AG10803 (cell line): ENCODE measurements at places on chromosomes 6 and 20.

GRCh38 chr6:168210239-168211105 is 109.1 kb downstream of the DACT2 start:
- DNase-seq = no peak

DNA sequence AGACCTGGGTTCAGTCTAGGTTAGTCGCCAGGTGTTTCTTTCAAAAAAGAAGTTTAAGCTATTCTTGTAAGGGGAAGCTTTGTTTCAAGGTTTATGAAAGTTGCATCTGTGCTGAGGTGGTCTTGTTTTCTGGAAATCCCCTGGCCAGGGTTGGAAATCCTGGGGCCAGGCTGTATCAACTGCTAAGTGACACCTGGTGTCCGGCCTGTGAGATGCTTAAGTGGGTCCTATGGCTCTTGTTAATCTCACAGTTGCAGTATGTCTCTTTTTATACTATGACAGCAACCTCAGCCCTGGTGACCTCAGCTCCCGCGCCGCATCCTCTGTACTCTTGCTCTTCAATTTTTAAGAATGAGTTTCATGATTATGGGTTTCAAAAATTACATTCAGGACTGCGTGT is 72.0 kb downstream of the CHMP4B start:
- no peak for DNase-seq

- DNase-seq = peak; percentile 15
Observed at GRCh38 chr6:170542031-170542719, 10.9 kb downstream of the PSMB1 start.

DNA sequence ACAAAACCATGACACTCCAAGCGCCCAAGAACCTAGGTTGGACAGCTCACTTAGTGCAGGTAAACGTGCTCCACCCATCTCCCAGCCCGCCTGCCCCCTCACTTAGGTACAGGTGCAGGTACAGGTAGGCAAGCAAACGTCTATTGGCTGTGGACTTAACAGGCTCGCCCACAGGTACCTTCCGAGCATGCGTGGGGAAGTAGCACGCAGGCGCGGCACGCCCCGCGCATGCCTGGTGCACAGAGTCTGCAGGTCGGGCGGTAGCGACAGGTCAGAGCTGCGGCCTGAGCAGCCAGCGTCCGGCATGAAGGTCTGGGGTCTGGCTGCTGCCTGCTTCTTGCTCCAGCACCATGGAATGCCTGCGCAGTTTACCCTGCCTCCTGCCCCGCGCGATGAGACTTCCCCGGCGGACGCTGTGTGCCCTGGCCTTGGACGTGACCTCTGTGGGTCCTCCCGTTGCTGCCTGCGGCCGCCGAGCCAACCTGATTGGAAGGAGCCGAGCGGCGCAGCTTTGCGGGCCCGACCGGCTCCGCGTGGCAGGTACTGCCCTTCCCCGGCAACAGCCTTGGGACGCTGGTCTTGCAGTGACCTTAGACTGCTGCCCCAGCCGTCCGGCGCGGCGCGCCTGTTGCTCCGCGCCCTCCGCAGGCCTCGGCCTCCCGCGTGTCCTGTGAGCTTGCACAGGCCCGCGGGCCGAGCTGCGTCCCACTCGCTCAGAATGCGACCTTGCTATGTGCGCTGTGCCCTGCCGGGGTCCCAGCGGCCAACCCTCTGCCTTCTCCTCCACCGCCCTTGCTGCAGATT is at the start of gene MRS2:
Gene MRS2 (plus strand): TSS at position 240 of the 804 bp plus-strand sequence. CDS start 111 bp downstream, at position 351.
- peak; percentile 68 for DNase-seq

DNA sequence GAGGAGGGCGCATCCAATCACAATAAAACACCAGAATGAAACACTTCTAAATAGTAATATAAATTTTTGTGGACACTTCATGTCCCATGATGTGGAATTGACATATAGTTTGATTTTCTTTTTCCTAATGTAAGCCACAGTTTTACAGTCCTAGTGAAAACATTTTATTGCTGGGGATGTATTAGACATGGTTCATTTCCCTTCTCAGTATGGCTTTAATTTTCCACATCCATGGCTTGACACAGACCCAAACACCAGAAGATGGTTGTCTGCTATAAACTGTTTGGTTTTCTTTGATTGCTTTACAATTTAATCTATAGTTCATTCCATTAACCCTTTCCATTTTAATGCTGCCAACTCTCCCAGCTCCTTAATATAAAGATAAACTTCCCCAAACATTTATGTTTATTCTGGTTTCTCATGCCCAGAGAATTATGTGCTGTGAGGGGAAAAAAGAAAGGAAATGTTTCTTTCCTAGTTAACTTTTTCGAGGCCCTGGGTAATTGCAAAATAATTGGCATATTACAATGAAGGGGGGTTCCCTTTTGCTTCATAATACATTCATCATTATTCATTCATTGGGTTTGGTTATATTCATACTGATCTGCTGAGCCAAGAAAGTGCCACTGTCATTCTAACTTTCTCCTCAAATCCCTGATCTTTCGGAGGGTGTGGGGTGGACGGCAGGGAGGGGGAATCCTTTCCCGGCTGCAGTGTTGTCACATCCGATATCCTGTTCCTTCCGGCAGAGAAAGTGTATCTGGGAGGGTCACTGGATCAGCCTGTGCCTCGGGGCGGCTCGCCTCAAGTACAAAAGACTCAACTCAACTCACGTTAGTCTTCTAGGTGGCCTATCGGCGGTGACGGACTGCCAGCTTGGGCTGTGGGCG is 127.6 kb upstream of the TFAP2D start:
- no peak for DNase-seq

- DNase-seq = peak; percentile 29
Observed at GRCh38 chr6:133761706-133762105, 127.2 kb upstream of the TCF21 start.

- DNase-seq = no peak
Observed at GRCh38 chr20:50089140-50089786, 23.7 kb downstream of the UBE2V1 start.

- DNase-seq = peak; percentile 92
Observed at GRCh38 chr6:12572896-12573827, 143.4 kb upstream of the PHACTR1 start.

- DNase-seq = no peak
Observed at GRCh38 chr6:12582421-12583110, 134.0 kb upstream of the PHACTR1 start.

DNA sequence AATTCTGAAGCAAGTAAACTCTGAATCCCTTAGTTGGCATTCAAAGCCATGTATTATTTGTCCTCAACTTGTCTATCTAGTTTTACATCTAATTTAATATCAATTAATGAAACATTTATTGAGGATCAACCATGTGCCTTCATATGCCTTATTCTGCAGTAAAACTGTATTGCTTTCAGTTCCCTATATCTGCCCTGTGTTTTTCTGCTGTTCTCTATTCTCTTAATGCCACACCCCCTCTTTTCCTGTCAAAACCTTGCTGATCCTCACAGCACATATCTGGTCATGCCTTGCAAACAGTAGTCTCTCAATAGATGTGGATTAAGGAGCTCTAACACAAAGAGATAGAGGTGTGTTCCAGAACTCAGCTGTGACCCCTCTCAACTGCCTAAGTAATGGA is 2.0 kb downstream of the FIG4 start:
- DNase-seq = no peak

GRCh38 chr6:118708744-118709143 is 57.4 kb upstream of the CEP85L start:
- DNase-seq = peak; percentile 78

DNA sequence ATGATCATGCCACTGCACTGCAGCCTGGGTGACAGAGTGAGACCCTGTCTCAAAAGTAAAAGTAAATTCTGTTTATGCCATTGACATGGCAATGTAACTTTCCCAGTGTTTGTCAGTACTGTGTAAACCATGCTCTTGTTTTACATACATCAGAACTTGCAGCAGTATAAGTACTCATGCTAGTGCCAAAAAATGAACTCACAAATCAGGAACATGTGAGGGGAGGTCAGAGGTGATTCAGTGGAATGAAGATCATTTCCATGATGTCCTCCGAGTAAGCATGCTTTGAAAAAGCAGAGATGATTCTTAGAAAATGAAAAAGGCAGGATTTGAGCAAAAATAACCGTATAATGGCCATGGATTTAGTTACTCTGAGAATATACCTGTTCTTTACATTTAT is 81.9 kb downstream of the ANKS1A start:
- DNase-seq = peak; percentile 78

DNA sequence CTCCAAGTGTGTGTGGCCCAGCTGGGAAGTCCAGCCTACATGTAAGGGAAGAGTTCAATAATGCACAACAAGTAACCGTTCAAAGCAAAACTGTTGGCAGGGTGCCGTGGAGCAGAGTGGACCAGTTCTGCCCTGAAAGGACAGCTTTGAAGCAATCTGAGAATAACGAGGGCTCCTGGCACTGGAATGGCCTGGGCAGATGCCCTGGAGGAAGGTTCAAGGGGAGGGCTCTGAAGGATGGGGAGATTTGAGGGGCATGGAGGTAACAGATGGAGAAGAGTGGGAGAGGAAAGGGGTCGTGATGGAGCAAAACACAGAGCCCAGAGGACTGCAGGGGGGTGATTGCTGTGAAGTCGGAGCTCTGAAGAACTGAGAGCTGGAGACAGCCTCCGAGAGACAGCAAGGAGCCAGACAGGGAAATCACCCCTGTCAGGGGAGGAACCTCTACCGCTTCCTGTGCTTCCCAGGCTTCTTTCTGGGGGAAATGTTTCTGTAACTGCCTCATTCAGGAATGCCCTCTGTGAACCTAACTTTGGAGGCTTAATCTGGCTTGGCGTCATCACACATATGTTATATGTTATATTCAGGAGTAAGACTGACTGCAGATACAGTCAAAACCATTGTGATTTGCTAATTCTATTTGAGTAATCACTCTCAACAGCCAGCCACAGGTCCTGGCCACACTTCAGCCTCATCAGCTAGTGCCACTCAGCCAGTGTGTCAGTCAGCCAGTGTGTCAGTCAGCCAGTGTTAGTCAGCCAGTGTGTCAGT is 41.2 kb downstream of the ZC3H12D start:
- DNase-seq = peak; percentile 49

GRCh38 chr6:1321738-1322137 is 9.8 kb downstream of the FOXQ1 start:
- peak; percentile 90 for DNase-seq

- no peak for DNase-seq
Observed at GRCh38 chr20:60869087-60869486, 383.0 kb upstream of the CDH4 start.

DNA sequence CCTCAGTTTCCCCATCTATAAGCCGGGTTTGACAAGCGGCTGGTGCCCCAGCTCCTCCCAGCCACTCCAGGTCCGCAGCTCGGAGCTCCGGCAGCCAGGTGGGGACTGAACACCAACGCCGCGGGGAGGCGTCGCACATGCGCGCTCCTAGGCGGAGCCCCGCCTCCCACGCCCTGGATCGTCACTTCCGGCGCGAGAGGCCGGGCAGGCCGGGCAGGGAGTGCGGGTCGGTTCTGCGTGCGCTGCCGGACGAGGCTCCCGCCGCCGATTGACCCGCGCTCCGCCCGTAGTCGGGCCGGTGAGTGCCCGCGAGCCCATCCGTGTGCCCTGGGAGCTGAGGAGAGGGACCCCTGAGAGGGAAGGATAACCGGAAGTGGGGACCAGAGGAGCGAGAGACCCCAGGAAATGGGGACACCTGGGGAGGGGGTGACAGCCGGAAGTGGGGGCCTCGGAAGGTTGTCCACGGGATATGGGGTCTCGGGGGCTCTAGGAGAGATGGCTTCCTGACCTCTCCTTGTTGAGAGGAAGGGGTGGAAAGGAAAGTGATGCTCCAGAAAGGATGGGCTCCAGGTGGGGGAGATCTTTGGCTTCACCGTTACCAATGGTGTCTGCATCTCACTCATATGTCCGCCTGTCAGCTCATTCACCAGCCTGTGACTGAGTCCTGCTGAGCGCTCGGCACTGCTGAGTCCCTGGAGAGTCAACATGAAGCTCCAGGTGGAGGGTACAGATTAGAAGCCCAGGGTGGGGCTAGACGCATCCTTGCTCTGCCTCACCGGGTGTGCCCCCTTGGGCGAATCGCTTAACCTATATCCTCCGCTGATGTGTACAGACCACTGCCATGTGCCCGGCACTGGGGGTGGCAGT is at the start of gene TTPAL:
Gene TTPAL (plus strand): TSS at position 181 of the 867 bp plus-strand sequence. CDS start 4,126 bp downstream, outside the sequence.
- peak; percentile 73 for DNase-seq

DNA sequence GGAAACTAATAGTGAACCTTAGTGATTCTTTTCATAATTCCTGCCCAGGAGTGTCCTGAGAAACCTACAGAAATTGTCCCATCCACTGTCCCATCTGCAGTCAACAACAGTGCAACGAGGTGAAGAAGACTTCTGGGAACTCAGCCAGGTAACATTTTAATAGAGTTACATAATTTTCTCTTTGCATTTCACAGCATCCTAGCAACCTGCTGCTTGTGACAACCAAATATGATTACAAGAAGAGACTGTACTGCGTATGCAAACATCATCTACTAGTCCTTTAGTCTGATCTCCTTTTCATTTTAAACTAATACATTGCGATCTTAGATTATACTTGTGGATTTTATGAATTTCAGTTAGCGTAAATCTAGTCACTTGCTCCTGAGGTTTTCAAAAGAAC is 951.6 kb downstream of the TFAP2A start:
- DNase-seq = peak; percentile 42

DNA sequence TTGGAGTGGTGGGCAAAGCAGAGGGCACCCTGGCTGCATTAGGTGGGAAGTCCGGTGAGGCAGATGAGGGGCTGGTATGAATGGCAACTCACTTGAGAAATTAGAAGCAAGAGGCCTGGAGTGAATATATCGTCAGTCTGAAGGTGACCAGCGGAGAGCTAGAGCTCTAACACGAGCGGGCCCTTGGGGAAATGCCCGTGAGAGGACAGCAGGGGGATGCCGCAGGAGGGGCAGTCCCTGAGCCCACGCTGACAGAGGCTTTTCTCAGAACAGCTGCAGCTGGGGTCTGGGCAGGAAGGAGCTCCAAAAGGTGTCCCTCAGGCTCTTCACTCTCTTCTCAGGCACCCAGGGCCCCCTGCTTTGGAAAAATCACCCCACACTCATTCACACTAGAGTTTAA is 32.0 kb upstream of the CD93 start:
- DNase-seq = no peak

- DNase-seq = no peak
Observed at GRCh38 chr6:41724228-41724580, 11.2 kb downstream of the TFEB start.

DNA sequence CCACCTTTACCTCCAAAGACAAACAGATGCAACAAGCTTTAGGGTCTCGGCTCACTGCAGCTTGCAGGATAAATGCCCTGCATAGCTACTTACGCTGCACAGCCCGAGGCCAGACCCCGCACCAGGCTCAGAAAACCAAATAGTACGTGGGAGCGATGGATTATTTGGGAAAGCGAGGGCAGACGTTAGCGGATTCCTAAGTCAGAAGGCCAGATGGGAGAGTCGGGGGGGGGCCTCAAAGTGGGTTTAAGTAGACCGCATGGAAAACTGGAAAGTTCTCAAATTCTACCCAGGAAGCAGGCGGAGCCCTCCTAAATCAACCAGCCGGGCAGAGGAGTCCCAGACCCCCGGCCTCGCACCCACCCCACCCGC is 382 bp downstream of the SFT2D1 start:
- DNase-seq = peak; percentile 30
